ENCODE measurements at places on chromosomes 1 and 21.
A peak's percentile ranks its signal among the peaks of the same experiment; 100 is the strongest.

DNA sequence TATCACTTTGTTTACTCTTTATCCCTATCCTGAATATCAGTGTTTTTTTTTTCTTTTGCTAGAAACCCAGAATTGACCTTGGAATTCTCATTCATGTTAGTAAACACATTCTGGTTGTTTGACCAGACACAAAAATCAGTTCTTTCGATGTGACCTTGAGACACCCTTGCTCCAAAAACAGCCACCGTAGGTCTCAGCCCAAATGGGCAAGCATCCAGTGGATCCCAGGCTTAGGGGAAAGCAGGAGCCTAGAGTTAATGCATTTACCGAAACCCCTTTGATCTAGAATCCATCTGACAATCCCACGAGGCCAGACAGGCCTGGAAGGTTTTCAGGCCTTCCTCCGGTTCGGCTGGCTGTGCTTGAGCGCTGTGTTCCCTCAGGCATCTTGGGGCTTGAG, 47.6 kb downstream of the IRF2BP2 start:
- DNase-seq: peak; percentile 77

DNA sequence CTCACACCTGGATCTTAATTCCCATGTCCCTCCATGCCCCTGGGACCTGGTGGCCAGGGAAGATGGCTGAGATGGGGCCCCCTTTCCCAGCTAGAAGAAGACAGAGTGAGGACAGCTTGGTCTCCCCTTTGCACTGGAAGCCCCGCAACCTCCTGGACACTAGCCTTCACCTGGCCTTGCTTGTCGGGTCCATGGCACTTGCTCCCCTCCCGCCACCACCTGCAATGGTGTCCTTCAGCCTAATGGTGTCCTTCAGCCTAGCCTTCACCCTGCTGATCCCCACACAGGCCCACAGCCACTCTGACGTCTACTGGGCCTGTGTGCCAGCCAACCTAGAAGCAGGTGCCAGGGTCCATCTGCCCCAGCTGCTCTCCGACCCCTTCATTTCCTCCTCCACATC, 45.9 kb upstream of the EDN2 start:
- DNase-seq: no peak

DNA sequence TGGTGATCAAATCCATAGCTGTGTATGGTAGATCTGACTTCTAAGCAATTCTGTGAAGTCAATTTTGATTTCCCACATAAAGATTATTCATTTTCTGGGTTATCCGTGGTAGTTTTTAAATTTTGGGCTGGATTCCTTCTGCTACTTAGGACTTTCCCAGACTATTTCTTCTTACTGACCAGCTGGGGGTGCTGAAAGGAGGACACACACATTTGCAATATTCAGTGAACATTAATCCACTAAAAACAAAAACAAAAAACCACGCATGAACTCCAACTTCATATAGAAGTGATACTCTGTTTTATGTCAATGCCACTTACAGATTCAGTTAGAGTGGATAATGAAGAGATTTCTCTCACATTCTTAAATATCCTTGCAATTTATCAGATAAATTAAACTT, 105.4 kb downstream of the KCTD3 start:
- DNase-seq: no peak

GRCh38 chr21:45295576-45296365, 8.1 kb upstream of the POFUT2 start:
- peak; percentile 87 for DNase-seq

GRCh38 chr1:193259636-193260035, 73.2 kb upstream of the B3GALT2 start:
- no peak for DNase-seq
